Activated CD4-positive, alpha-beta T cell treated with anti-CD3 and anti-CD28 coated beads, Interleukin-2, amount 50 U/mL, for 24 hours (primary cell): ENCODE measurements at places on chromosomes 2 and 18.

GRCh38 chr2:137837830-137838229 is 126.4 kb upstream of the HNMT start:
- DNase-seq: no peak

- no peak for DNase-seq
These were observed 13.5 kb upstream of the IGFBP2 start for GRCh38 chr2:216619411-216620393.

- no peak for DNase-seq
These were observed 3.5 kb downstream of the CAPN10 start for GRCh38 chr2:240589850-240590525.

DNA sequence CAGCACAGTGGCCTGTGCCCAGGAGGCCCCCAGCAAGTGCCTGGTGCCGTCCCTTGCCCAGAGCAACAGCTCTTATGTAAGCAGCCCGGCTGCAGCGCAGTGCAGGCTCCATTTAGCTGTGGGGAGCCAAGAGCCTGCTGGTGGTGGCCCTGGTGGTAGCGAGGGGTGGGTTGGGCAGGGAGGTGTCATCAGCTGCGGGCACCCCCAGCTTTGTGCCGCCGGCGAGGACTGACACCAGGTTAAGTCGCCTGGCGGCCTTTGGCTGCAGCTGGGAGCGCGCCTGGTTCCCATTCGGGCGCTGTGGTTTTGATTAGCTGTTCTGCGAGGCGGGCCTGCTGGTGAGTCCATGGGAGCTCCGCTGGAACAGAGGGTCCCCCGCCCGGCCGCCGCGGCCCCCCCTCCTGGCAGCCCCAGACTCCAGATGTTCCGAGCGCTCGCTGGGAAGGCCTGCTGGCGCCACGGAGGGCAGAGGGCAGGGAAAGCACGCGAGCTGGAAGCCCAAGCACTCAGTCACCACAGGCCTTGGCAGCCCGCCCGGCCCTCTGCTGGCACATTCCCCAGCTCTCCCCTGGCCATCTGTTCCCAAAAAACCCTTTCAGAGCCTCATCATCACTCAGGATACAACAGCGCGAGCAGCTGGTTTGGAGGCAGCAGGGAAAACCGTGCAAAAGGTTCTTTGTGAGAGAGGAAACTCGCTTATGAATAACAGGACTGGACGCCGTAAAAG is 18.4 kb downstream of the ATOH8 start:
- no peak for DNase-seq

- no peak for DNase-seq
These were observed 80.4 kb downstream of the PTPRM start for GRCh38 chr18:7647500-7647899.

DNA sequence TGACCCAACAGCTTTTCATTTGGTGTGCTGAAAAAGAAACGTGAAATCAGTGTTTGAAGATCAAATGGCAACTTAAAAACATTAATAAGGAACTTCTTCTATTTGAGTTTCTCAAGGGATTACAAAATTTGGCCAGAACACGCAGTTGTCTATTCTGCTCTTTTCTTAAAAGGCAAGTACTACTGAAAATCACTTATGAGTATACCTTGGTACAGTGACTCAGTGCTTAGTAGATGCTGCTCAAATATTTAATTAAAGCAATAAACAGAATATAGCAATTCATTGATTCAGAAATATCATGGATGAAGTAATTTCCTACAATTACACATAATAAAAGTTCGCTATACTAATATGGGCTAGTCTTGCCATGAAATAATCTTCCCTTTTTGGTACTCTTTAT is 38.2 kb upstream of the MCM6 start:
- no peak for DNase-seq

GRCh38 chr2:226799211-226799975 is at the start of gene IRS1:
TSS of gene IRS1 (minus strand) at chr2:226799820. CDS start at chr2:226798738, 1,082 bp downstream.
- DNase-seq: peak; percentile 37

GRCh38 chr2:184444217-184444616 is 154.1 kb upstream of the ZNF804A start:
- no peak for DNase-seq

- no peak for DNase-seq
These were observed 46.7 kb upstream of the LRRTM1 start for GRCh38 chr2:80351231-80351630.

- no peak for DNase-seq
These were observed 41.9 kb upstream of the PTMA start for GRCh38 chr2:231666171-231667095.

DNA sequence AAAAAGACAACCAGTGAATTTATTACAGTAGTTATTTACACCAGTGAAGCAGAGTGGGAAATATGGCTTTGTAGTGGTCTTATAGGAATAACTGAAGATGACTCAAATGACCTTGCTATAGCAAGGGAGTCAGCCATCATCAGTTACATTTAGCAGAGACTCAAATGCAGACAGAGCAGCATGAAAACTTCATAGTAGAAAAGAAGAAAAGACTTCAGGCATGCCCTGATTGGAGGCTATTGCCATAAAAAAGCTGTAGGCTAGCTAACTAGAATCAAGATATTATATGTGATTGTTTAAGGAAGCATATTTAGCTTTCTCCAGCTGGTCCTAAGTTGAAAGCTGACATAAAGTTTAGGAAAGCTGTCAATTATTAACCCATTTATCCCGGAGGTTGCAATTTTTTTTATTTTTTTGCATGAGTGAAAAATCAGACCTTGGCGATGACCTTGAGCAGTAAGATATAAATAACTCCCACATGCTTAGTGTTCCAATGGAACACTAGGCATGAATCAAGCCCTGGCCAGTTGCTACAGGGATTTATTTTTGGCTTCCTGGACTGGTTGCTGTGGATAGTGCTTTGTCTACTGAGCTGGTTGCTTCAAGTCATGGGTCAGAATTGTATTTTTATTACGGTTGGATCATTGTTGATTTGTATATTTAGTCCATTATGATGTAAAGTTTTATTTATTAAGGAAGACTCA is 675.6 kb upstream of the VRK2 start:
- no peak for DNase-seq

GRCh38 chr18:74961596-74961995 is 247.3 kb downstream of the PTGR3 start:
- no peak for DNase-seq

GRCh38 chr18:8989855-8990254 is 112.6 kb upstream of the NDUFV2 start:
- DNase-seq: no peak

GRCh38 chr18:51091270-51091669 is 61.3 kb downstream of the SMAD4 start:
- no peak for DNase-seq

DNA sequence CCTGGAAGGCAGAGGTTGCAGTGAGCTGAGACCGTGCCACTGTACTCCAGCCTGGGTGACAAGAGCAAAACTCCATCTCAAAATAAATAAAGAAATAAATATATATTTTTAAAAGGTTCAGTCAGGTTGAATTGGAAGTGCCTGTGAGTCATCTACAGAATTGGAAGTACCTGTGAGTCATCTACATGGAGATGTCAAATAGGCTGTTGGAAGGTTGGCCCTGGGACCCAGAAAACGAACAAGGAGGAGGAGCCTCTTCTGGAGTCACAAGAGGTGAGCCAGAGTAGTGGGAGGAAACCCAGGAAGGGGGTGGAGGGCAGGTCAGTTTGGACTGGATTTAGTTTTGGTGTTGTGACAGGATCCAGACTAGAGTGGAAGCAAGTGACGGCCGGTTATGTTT is 15.2 kb upstream of the SCYGR1 start:
- no peak for DNase-seq

GRCh38 chr18:10477863-10478260 is 23.4 kb downstream of the APCDD1 start:
- no peak for DNase-seq

DNA sequence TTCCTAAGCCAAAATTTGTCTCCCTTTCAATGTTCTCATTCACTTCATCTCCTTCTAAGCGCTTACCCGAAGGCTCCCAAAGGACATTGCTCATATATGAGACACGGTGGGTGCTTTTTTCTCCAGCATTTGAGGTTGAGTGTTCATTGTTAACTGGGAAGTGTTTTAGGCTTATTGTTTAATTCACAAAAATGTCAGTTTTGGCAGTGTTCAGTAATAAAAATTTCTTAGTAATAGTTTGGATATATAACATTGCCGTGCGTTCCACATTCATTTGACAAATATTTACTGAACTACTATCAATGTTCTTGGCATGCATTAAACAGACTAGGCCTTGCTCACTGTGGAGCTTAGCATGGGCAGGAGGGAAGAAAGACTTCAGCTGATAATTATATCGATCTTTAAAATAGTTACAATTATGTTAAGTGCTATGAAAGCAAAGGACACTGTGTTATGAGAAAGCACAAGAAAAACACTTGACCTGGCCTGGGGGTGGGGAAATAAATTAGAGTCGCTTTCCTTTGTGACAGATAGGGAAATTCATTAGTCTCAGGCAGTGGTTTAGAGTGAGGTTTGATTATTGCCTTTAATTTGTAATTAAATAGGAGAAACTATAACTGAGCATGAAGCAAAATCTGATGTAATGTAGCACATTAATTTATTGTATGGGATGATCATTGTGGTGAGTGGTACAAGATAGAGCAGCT is 82.2 kb upstream of the DOCK10 start:
- DNase-seq: no peak

- DNase-seq: no peak
These were observed 115.0 kb upstream of the CDCA7 start for GRCh38 chr2:173239644-173240043.

- no peak for DNase-seq
These were observed 20.2 kb downstream of the CXCR2 start for GRCh38 chr2:218146056-218146455.

- no peak for DNase-seq
These were observed 888.4 kb downstream of the TSN start for GRCh38 chr2:122643725-122644329.
